ENCODE measurements at places on chromosomes 16 and 17. TPM values are rescaled to one million over a fixed set of nuclear protein-coding genes. Genes with fewer than 3 reads are reported as not detected.

MAP2K6 gene
- total RNA-seq: 0.37 TPM

DNA sequence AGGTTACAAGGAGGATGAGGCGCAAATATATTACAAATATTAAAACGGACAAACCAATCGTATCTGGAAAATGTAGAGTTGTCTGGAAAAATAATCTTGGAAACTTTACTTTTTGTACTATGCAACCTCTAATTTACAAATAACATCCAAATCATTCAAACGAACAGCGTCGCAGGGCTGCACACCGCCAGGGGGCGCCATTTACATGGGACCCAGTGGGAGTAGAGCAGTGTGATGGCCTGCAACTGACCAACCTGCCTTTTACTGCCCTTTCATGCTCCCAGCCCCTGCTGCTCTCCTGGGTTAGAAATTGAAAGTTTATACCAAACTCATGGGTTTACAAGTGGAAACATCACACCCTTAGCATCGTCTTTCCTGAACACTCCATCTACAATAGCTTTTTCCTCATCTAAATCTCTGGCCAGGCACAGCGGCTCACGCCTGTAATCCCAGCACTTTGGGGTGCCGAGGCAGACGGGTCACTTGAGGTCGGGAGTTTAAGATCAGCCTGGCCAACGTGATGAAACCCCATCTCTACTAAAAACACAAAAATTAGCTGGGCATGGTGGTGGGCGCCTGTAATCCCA is 10.0 kb downstream of the PITPNC1 start:
- DNase-seq: peak; percentile 78

DNA sequence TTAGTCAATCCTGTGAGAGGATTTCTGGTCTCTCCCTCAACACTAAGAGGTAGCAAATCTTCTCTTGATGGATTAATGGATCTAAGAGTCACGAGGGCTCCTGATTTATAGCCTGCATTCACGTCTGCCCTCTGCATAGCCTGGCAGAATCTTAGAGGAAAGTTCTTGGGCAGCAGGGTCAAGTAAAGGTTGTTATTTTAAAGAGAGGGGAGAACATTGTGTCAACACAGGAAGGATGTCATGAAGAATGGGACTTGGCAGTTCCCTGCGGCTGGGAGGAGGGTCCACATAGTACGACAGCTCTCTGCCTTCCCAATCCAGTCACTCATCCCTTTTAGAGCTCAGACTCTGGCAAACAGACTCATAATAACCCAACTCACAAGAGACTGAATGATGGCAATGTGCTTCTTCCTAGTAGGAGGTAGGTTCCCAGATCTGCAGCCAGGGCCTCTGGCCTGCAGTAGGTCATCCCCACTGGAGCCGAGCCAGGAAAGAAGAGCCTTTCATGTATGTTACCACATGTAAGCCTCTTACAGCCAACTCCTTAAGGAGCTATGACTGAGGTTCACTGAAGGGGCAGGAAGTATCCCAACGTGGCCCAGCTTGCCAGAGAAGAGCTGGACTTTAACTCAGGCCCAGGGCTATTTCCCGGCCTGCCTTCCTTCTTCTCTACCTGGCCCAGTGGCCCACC is 25.4 kb upstream of the RPTOR start:
- no peak for DNase-seq

DNA sequence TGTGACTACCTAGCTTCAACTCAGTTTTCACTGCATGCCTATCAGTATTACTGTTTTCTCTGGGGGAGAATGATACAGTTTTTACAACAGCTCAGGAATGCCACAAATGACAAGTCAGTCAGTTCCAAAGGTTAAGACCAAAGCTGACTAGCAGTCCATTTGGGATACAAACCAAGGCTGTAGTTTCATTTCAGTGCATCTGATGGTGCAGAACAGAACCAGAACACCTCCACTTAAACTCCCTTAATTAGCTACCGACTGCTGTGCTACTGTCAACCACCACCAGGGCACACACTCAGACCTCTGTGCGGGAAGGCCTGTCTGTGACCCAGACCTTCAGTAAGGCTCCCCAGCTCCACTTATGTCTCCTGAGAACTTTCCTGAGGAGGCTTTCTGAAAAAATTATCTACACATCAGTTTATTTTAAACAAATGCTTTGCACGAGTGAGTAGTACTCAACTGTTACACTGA is 20.4 kb downstream of the NFE2L1 start:
- DNase-seq: no peak

DNA sequence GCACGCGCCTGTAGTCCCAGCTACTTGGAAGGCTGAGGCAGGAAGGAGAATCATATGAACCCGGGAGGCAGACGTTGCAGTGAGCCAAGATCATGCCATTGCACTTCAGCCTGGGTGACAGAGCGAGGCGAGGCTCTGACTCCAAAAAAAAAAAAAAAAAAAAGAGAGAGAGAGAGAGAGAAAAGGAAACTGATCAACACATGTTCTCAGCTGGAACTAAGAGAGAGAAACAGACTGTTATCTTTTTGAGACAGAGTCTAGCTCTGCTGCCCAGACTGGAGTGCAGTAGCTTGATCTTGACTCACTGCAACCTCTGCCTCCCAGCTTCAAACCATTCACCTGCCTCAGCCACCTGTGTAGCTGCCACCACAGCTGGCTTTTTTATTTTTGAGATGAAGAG is 60.4 kb downstream of the STH start:
- no peak for DNase-seq

DNA sequence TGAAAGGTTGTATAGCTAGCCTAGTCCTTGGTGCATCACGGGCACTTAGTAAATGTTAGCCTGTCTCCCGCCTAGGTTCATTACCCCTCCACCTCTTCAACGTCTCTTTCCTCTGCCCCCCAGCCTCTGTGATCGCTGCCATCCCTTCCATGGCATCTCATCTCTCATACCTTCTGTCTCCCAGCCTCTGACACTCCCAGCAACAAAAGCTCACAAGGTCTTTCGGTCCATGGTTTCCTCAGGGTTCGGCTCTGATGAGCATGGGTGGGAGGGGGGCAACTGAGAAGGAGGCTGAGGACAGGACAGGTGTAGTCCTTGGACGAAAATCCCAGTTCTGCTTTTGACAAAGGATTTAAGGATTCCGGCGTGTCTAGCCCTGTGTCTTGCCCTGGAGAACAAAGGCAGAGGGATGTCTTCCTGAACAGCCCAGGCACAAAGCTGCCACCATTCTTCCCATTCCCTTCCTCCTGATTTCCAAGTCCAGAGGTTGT is 16.7 kb downstream of the CCR7 start:
- DNase-seq: no peak

- DNase-seq: no peak
Measured at GRCh38 chr16:68749432-68749831, 12.3 kb downstream of the CDH1 start.
